ENCODE measurements at places on chromosomes 2 and 18.

GRCh38 chr2:170679607-170680079 is 35.5 kb upstream of the SP5 start:
- no peak for DNase-seq

GRCh38 chr18:59502274-59503175 is 143.5 kb upstream of the LMAN1 start:
- DNase-seq, result no peak

DNA sequence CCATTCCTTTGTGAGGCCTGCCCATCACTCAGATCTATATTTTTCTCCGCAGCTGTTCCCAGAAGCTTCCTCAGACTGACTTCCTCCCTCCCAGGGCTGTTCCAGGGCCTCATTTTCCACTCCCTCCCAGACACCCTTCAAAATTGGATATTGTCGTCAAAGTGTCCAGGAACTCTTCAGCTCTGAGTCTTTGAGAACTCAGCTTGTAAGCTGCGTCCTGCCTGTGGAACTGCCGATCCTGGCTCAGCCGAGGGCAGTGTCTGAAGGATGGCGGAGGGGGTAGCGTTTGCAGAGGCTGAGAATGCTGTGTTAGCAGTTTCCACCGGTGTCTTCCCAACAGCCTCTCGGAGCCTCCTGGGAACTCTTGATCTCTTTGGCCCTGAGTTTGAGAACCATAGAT is 27.1 kb downstream of the NCK2 start:
- no peak for DNase-seq

- no peak for DNase-seq
Observed at GRCh38 chr2:12479065-12479601, 237.6 kb upstream of the TRIB2 start.

GRCh38 chr18:46374850-46375249 is 270.7 kb downstream of the HAUS1 start:
- no peak for DNase-seq

Data from stimulated activated CD4-positive, alpha-beta T cell treated with anti-CD3 and anti-CD28 coated beads, Interleukin-12 subunit alpha, Interleukin-12 subunit beta, amount 100 ng/mL, for 24 hours (primary cell).